ENCODE measurements at places on chromosomes 7 and 10.

- no peak for DNase-seq
Measured at GRCh38 chr10:45421221-45422097, 47.4 kb downstream of the ALOX5 start.

DNA sequence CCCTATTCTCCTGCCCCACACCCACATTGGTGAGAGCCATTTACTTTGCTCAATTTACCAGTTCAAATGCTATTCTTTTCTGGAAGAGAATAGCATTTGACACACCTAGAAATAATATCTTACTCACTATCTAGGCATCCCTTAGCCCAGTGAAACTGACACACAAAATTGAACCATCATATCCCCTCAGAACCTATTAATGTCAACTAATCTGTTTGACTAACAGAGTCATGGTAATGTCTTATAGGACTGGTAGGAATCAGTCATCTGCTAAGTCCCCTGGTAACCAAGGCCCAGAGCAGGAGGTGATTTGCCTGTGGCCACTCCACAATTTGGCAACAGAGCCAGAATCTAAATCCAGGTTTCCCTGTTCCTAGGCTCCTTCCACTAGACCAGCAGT, 63.3 kb downstream of the PPP1R3C start:
- no peak for DNase-seq

DNA sequence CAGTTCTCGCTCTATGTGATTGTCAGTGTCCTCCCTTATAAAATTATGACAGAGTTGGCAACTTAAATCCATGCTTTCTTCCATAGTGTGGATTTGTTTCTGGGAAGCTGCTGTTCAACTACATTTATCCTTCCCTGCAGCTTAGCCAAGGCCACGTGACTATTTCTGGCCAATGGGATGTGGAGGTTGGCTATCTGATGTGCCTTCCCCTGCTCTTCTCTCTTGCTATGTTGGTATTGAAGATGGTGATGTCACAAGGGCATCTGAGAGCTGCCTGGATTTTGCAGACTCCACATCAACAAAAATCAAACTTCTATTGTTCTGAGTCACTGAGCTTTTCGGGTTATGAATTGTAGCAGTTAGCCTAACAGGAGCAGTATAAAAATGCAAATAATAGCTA, 164.9 kb upstream of the RHOBTB1 start:
- no peak for DNase-seq

GRCh38 chr10:84317174-84317573, 11.2 kb upstream of the CCSER2 start:
- DNase-seq, result no peak

GRCh38 chr7:92595281-92595680, 5.1 kb upstream of the FAM133B start:
- DNase-seq, result no peak

GRCh38 chr7:7565746-7566650, 686 bp upstream of the MIOS start:
- no peak for DNase-seq

GRCh38 chr10:21505711-21506278, 19.7 kb downstream of the SKIDA1 start:
- no peak for DNase-seq

DNA sequence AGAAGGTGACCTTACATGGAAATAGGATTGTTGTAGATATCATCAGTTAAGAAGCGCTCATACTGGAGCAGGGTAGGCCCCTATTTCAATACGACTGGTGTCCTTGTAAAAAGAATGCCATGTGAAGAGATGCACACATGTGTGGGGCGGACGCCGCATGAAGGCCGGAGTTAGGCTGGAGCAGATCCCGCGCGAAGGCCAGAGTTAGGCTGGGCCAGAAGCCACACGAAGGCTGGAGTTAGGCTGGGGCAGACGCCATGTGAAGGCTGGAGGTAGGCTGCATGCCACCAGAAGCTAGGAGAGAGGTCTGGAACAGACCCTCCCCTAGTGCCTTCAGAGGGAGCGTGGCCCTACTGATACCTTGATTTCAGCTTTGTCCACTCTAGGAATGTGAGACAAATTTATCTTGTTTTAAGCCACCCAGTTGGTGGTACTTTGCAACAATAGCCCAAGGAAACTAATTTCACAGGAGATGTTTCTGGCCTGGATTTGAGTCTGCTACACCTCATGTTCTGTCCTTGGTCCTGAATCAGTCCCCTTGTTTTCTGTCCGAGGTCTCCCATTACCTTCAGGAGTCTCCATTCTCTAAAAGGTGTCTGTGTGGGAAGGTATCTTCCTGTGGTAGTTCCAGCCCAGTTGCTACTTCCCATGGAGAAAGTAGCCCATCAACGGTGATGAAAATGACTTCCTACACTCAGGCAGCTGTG, 585.8 kb downstream of the LRMDA start:
- no peak for DNase-seq

DNA sequence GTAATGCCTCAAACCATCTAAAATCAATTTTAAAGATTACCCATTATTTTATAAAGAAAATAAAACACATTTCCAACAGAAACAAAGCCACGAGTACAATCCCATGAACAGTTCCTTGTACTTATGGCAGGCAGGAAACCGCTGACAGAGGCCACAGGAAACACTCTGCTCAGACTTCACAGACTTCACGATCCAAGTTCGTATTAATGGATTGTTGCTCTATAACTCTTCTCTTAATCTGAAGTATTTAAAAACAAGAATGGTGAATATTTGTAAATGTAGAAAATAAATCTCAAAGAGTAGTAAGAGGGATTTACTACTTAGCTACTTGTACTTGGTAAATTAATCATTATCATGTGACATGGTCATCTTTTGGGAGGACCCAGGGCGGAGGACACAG, 78.3 kb downstream of the SNX10 start:
- no peak for DNase-seq

DNA sequence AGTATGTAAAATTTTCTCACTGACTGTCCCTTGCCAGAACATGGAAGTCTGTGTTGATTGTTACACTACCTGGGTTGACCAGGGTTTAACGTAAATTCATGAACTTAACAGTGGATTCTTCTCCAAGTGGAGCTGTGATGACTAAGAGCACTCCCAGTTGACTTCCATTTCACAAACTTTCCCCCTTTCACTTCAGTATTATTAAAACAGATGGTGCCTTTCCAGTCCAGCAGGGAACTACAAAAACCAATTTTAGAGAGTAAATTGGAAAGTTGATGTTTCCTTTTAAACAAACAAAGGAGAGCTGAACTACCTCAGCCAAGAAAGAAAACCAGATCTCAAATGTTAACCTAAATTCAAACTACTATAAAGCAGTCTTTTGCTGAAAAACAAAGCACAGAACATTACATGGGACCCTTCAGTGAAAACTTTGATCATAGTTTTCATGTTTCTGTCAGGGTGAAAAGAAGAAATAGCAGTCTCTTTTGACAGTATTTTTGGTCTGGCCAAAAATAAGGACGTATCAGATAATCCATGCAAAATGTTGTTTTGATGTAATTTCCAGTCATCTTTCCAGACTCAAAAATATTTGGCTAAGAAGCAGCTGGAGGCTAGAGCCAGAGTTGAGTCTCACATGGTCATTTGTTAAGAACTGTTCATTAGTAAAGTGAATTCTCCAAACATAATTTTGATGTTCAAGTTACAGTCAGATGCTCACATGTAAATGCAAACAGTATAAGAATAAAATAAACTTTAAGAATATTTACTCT, 479.9 kb upstream of the AKR1E2 start:
- DNase-seq, result no peak

DNA sequence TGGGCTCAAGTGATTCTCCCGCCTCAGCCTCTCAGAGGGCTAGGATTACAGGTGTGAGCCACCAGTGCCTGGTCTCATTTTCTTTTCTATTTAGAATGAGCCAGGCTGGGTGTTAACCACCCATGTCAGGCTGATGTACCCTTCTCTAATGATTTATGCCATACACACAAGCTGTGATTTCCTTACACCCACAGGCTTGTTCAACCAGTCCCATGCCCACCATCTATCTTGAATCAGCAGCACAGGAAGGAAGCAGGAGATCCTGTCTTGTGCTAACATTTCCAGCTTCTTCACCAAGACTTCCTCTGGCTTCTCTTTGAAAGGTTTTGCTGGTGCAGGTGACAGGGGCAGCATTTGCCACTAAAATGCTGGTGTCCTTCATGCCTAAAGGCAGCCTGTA, 176.4 kb downstream of the GATA3 start:
- no peak for DNase-seq

DNA sequence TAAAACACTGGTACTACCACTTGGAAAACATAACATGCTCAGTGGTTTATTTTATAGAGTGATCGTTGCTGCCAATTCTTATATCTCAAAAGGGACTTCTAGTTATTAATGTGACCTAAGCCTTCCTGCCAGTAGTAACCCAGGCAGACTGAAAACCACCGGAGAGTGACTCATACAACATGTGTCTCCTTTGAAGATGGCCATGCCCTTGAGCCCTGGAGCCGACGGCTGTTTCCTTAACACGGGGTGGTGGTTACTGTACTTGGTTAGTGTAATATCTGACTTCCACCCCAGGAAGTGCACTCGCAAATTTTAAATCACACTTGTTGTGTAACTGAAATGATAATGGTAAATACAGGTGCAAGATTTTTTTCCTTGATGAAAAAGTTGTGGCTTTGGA, 30.5 kb downstream of the JAKMIP3 start:
- no peak for DNase-seq

DNA sequence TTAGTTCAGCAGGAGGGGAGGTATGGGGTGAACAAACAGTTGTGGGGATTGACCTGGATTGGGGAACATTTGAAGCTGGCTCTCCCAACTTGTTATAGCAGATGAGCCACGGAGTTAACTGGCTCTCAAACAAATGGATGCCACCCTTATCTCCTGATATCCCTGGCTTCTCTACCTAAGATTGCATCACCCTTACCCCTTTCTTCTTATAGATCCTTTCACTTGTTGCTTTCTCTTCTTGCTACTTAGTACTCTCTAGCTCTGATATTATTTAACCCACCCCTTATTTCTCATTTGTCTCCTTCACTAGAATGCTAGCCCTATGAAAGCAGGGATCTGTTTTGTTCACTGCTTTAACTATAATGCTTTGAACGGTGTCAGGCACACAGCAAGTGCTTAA, 22.3 kb upstream of the KLF14 start:
- DNase-seq, result no peak
